ENCODE measurements at places on chromosomes 11 and 22.

DNA sequence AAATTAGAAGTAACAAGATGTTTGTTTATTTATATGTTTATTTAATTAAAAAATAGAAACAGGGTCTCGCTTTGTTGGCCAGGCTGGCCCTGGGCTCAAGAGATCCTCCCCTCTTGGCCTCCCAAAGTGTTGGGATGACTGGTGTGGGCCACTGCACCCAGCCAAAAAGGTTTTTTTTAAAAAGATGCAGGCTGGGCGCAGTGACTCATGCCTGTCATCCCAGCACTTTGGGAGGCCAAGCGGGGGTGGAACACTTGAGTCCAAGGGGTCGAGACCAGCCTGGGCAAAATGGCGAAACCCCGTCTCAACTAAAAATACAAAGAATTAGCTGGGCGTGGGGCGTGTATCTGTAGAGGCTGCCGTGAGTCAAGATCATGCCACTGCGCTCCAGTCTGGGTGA is 13.4 kb downstream of the DRD4 start:
- no peak for DNase-seq

DNA sequence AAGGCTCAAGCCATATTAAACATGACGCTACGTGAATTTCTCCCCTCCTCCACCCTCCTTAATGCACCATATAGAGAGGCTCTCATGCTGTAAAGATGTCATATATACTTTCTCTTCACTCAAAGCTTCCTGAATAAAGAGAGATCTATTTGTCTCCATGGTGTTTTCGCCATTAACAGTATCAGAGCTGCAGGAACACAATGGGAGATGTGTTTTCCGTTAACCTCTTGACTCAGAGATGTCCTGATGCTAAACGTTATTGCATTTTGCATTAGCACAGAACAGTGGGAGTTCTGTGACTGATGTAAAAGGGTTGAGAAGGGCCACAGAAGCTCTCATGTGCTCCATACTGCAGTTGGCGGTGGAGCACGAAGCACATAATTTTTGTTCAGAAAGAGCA is 25.7 kb upstream of the BLID start:
- DNase-seq = no peak

- DNase-seq = no peak
These were observed 5.8 kb downstream of the CYB5R2 start for GRCh38 chr11:7667460-7667859.

DNA sequence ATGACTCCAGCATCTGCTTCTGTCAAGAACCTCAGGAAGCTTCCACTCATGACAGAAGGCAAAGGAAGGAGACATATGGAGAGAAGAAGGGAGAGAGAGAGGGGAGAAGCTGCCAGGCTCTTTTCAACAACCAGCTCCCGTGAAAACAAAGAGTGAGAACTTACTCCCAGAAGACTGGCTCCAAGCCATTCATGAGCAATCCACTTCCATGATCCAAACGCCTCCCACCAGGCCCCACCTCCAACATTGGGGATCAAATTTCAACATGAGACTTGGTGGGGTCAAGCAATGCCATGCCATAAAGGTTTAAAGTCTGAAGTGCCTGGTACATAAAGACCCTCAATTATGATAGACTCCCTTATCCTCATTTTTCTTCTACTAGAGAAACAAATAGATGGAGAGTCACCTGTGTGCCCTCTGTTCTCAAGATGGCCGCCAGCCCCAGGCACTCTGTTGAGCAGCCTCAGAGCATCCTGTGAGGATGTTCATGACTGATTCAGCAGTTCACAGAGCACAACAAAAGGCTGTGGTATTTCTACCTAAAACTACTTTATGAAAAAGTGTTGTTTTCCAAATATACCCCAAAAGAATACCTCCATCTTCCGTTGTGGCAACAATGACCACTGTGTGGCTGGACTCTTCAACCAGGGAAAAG is 69.0 kb upstream of the CRTAM start:
- DNase-seq = no peak

DNA sequence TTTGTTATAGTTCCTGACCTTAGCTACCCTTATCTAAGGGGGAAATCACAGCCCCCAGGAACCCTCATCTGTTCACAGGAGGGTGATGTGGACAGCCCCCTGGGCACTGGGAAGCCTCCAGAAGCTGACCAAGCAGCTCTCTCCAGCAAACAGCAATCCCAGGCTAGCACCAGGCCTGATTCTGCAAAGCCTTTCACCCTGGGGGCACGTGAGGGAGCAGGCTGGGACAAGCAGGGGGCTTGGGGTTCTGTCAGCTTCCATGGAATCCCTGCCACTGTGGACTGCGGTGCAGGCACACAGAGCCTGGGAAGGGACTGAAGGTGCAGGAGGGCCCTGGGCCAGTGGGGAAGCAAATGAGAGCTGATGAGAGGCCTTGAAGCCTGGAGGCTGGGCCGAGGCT is 2.1 kb downstream of the PGAP2 start:
- no peak for DNase-seq

- no peak for DNase-seq
These were observed 1.3 kb downstream of the PPP1R14B start for GRCh38 chr11:64245401-64245796.

GRCh38 chr11:30317030-30317429 is 5.9 kb upstream of the ARL14EP start:
- no peak for DNase-seq

DNA sequence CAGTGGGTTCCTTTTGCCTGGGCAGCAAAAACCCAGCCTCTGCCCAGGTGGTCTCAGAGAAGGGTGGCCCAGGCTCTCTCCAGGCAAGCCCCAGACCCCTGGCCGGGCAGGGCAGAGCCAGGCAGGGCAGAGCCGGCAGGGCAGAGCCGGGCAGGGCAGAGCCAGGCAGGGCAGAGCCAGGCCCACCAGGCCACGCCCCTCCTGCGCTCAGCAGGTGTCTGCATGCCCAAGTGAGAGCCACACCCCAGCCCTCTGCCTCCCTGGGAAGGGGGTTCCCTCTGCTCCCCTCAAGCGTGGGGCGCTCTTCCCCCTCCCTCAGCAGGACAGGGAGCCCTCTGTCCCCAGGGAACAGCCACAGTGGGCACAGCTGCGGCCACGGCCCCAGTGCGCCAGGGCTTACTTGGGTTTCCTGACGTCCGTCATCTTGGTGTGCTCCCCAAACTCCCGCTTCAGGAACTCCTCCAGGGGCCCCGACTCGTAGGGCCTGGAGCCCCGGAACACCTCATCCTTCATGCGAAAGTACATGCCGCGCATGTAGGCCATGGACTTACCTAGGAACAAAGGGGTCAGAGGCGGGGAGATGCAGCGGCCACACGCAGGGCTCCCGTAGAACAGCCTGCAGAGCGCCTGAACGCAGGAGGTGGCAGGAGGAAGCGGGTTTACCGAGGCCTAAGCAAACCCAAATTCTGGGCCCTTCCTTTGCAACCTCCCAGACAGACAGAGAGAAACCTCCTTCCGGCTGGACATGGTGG is 10.1 kb upstream of the BAIAP2L2 start:
- no peak for DNase-seq

- DNase-seq = no peak
These were observed 323.3 kb upstream of the ZC3H12C start for GRCh38 chr11:109769858-109770257.

GRCh38 chr22:41596776-41597634 is 7.4 kb upstream of the PMM1 start:
- no peak for DNase-seq

- DNase-seq = no peak
These were observed 85.7 kb downstream of the TBC1D22A start for GRCh38 chr22:46848197-46848596.

DNA sequence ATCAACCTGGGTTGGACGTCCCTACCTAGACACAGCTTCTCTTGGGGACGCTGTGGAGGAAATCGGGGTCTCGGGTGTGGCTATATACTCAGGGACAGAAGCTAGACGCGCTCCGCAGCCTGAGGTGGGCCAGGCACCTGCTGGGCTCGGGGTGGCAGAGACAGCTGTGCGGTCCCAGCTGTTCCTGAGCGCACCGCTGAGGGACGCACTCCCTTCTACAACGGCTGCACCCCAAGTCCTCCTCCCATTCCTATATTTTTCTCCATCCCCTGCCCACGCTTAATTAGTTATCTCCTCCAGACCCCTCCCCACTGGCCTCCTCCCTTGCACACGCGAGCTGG is 188 bp upstream of the MTNR1B start:
- no peak for DNase-seq

DNA sequence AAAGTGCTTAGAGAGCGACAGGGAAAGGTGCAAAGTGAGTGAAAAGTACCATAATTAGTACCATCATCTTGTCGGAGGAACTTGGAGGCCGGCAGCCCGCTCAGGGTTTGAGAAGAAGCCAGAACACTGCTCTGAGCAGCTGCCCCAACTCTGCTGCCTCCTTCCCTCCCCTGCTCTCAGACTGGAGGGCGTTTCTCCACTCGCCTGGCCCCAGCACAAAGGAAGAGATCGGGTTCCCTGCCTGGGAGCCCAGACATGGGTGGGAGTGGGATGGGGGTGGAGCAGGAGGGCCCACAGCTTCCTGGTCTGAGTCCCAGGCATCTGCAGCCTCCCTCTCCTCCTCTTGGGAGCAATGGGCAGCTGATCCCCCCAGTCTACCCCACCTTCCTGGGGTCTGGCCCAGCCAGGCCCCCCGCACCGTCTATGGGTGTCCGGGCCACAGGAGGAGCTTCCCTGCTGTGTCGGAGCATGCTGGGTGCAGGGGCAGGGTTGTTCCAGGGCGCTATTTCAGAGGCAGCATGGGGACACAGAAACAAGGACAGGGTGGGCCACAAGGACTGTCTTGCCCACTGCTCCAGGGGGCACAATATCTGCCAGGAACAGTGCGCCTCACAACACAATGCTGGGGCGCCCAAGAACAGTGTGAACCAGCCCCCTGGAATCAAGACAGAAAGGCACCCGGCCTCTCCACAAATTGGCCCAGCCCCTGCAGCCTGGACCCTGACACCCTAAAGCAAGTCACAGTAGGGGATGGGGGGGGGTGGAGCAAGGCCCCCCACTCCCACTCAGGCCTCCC is 4.8 kb downstream of the LIF start:
- no peak for DNase-seq

- DNase-seq = no peak
These were observed 93.2 kb upstream of the OR4B1 start for GRCh38 chr11:48123254-48123875.

DNA sequence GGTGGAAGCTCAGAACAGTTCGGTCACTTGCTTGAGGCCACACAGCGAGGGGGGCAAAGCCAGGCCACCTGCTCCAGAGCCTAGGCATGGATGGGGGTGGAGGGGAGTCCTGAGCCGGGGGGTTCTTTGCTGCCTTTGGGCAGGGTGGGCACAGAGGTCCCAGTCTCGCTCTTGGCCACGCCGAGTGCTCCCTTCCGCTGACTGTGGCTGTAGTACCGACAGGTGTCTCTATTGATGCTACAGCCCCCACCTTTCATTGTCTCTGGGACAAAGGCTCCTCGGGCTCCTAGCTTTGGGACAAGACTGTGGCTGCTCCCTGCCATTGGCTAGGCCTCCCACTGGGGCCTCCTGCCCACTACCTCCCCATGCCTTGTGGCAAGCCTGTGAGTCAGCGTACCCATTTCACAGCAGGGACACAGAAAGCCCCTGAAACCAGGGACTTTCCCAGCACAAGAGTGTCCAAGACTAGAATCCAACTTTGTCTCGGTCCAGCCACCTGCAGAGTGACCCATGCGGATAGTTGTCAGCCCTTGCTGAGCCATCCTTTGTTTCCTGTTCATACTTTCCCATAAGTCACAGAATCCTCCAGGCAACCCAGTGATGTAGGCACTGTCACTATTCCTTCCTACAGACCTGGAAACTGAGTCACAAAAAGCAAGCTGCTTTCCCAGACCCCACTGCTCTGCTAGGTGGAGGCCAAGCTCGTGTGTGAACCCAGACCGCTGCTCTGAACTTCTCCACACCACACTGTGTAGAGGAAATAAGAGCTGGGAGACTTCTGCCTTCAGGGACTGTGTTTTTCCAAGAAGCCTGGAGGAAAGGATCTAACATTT is 17.2 kb downstream of the MYEOV start:
- no peak for DNase-seq

DNA sequence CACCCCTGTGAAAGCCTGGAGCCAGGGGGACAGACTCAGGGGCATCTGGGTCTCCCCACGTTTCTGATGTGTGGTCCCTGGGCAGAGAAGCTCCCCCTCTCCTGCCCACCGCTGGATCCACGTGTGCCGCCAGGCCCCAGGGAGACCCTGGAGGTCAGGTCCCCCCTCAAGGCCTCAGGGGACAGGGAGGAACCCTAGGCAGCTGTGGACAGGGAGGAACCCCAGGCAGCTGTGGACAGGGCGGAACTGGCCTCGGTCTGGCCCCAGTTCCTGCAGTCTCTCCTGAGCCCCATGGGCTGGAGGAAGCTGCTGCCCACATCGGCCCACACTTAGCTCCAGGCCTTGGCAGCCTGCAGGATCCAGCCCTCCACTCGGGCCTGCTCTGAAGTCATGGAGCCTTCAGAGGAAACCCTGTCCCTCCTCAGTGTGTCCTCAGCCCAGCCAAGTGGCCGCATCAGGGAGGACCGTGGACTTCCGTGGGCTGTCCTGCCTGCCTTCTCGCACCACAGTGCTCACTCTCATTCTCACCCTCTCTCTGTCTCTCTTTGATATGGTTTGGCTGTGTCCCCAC is 127.7 kb downstream of the BRD1 start:
- no peak for DNase-seq

DNA sequence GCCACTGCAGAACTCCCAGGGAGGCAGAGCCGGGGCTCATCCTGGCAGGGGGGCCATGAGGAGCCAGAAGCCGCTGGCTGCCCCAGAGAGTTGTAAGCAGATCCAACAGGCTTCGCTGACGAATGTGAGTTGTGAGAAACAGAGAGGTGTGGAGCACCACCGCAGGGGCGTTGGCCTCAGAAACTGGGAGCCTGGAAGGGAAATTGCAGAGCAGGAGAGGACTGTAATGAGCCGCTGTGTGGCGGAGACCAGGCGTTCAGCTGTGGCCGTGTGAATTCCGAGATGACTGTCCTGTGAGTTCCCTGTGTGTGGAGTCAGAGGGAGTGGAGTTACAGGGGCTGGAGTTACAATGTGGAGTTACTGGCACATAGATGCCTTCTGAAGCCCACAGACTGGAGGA is 27.7 kb upstream of the ETS1 start:
- DNase-seq = no peak

GRCh38 chr11:125345421-125346178 is 150.5 kb downstream of the FEZ1 start:
- no peak for DNase-seq

GRCh38 chr22:36053242-36054147 is 24.9 kb upstream of the RBFOX2 start:
- no peak for DNase-seq

GRCh38 chr22:23177197-23177596 is 3.1 kb upstream of the BCR start:
- no peak for DNase-seq

DNA sequence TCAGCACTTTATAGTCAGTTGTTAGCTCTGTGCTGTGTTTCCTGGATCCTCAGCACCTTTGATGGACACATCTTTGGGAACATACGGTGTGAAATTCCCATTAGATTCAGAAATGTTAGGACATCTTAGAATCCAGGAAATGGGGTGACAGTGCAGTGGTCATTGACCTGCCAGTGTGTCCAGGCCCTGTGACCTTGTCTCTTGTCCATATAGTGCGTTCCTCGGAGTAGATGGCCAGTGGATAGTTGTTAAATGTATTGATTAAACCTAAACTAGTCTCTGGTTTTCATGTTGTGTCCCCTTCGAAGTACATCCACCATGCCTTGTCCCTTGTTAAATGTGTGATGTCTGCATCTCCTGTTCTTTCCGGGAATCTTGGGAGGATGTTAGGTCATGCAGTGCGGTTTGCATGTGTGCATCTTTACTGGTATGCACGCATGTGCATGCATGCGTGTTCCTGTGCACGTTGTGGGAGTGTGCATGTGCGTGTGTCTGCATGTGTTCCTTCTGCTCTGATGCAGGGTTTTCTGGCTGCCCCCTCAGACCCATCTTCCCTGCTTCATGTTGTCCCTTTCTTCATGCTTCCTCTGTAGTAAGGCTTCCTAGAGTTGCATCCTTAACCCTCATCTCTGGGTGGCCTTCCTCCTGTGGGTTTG is 4.0 kb downstream of the DGCR8 start:
- DNase-seq = no peak
